ENCODE measurements at places on chromosomes 4 and X.
A peak's percentile ranks its signal among the peaks of the same experiment; 100 is the strongest.

DNA sequence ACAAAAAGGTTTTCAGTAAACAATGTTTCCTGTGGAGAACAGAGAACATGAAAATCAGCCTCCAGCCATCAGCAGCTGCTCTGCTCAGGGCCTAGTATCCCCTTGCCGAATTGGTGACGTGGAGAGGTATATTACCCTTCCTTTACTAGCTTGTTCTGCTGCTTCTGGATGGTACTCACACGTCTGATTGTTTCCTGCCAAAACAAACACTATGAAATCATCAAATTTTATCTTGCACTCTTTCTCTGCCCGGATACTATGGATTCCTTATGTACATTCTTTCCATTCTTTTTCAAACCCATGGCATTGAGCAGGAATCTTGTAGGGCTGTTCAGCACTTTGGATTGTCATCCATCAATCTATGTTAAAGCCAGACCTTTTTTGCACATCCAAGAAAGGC, 18.8 kb upstream of the METAP1 start:
- DNase-seq = no peak

DNA sequence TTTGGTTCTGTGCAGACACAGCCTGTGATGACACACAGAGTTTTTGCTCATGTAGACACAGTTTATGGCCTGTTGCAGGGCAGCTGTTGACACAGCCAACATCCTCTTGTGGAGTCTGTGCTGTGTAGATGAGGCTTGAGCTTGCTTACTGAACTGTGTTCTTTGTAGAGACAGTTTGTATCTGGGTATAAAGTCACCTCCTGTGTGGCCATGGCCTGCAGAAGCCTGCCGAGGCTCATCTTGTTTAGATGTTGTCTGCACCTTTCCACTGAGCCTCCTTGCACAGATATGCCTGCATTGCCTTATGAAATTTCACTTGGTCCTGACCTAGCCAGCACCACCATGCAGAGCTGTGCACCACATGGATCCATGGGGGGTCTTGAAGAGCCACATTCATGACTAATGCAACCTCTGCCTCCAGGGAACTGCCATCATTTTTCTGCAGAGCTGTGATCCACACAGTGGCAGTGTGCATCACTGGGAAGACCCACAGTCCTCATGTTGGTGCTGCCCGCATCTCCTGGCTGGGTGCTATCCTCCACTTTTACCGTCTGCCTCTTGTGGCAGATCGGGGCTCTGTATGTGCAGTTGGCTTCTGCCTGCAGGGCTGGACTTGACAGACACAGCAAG, 198.0 kb upstream of the MAMLD1 start:
- DNase-seq = no peak

- DNase-seq = no peak
Observed at GRCh38 chr4:7013175-7013574, 30.0 kb upstream of the TADA2B start.

- DNase-seq = no peak
Observed at GRCh38 chr4:119020158-119020557, 115.5 kb upstream of the MYOZ2 start.

DNA sequence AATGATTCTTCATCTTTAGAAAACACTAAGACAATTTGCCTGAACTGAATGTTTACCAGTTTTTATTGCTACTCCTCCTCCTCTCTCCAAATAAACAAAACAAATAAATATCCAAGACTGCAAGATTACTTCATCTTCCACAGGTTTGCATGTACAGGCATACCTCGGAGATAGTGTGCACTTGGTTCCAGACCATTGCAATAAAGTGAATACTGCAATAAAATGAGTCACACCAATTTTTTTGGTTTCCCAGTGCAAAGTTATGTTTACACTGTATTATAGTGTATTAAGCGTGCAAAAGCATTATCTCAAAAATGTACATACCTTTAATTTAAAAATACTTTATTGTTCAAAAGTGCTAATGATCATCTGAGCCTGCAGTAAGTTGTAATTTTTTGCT, 53.3 kb downstream of the FBXL5 start:
- DNase-seq = no peak

GRCh38 chrX:131987252-131987651, 35.9 kb upstream of the STK26 start:
- DNase-seq = no peak

- peak; percentile 24 for DNase-seq
Observed at GRCh38 chr4:184955636-184956035, 62.7 kb upstream of the HELT start.

DNA sequence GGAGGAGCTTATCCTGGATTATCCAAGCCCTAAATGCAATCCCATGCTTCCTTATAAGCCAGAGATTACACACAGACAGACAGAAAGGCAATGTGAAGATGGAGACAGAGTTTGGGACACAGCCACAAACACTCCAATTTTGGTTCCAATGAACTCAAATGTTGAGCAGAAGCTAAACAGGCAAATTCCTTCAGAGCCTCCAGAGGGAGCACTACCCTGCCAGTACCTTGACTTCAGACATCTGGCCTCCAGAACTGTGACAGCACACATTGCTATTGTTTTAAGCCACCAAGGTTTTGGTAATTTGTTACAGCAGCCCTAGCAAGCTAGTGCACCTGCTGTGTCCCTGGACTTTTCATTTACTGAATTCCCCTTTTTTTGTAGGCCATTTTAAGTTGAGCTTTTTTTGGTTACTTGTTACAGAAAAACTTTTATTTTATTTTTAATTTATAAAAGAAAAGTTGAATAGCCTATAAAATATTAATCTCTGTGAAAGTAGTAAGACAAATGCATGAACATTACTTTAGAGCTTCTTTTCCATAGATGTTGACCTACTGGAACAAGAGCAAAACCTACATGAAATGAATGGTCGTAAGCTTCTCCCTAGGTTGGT, 33.4 kb upstream of the SRD5A3 start:
- DNase-seq = peak; percentile 5

Measured in nephron progenitor cell (in vitro differentiated cells).